Activated CD8-positive, alpha-beta memory T cell treated with anti-CD3 and anti-CD28 coated beads, Interleukin-2, amount 10 ng/mL, durations not matched to agents 7 days and 5 days (primary cell): ENCODE measurements at places on chromosomes 12 and 14.
A peak's percentile ranks its signal among the peaks of the same experiment; 100 is the strongest.

DNA sequence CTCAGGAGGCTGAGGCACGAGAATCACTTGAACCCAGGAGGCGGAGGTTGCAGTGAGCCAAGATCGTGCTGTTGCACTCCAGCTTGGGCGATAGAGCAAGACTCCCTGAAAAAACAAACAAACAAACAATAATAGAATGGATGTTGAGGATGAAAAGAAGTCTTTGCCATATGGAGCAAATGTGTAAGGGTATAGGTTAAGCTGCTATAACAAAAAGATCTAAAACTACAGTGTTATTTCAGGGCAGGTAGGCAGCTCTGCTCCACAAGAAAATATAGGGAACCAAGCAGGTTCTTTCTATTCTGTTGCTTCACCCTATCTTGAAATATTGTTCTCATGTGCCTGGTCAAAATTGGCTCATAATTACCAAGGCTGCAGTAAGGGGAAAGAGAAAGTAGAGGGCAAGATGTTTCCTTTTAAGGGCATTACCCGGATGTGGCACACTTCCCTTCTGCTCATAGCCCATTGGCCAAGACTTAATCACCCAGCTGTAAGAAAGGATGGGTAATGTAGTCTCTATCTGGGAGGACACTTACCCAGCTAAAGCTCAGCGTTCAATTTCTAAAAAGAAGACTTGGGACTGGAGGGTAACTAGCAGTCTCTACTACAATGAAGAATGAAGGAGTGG is 23.5 kb downstream of the SDSL start:
- peaks cover 1% of the 10 kb centered on the region for H3K4me1 ChIP-seq
- no peaks in the 10 kb centered on the region for H3K36me3 ChIP-seq
- H3K27me3 ChIP-seq, result peaks cover 12% of the 10 kb centered on the region
- no peak for DNase-seq

GRCh38 chr14:30443368-30444007 is 115.5 kb upstream of the G2E3 start:
- H3K27me3 ChIP-seq, result peaks cover 16% of the 10 kb centered on the region
- no peak overlapping the region for H3K27ac ChIP-seq
- H3K4me1 ChIP-seq, result no peaks in the 10 kb centered on the region
- H3K36me3 ChIP-seq, result no peaks in the 10 kb centered on the region

DNA sequence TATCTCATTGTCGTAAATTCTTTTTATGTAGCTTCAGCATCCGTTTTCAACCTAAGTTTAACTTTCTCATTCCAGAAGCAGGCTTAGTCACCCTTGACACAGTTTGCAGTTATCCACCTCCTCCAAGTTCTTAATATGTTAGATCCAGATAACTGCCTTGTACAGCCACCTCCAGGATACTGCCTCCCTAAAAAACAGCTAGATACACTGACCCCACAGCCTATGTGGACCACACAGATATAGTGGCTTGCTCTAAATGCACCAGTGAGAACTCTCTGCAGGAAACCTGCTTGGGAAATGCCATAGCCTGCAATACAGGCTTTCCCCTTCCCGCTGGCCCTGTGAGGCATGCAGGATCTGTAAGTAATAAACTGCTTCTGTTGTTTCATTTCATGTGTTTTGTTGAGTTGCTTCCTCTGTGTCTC is 11.1 kb upstream of the RTL1 start:
- no peaks in the 10 kb centered on the region for H3K36me3 ChIP-seq
- no peak overlapping the region for H3K27ac ChIP-seq
- no peaks in the 10 kb centered on the region for H3K4me1 ChIP-seq
- DNase-seq, result no peak
- H3K27me3 ChIP-seq, result peaks cover 6% of the 10 kb centered on the region
- H3K4me3 ChIP-seq, result no peak overlapping the region

DNA sequence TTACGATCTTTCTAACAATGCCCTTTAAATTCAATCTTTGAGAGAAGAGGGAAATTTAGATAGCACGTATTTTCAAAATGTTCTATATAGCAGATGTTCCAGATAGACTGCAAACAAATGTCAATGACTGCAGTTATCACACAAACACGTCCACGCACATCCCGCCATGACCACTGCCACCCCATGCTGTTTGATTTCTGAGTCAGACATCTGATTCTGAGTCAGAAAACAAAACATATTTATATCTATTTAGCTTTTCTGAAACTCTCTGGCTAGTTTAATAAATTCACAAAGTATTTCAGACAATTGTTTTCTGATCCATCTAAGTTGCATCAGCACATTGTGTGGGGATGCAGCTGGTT is 105.9 kb upstream of the BCAT1 start:
- peaks cover 17% of the 10 kb centered on the region for H3K36me3 ChIP-seq
- H3K27ac ChIP-seq, result peak overlapping the region; percentile 87
- H3K27me3 ChIP-seq, result no peaks in the 10 kb centered on the region
- peak overlapping the region; percentile 84 for H3K4me3 ChIP-seq
- H3K4me1 ChIP-seq, result peaks cover 46% of the 10 kb centered on the region

DNA sequence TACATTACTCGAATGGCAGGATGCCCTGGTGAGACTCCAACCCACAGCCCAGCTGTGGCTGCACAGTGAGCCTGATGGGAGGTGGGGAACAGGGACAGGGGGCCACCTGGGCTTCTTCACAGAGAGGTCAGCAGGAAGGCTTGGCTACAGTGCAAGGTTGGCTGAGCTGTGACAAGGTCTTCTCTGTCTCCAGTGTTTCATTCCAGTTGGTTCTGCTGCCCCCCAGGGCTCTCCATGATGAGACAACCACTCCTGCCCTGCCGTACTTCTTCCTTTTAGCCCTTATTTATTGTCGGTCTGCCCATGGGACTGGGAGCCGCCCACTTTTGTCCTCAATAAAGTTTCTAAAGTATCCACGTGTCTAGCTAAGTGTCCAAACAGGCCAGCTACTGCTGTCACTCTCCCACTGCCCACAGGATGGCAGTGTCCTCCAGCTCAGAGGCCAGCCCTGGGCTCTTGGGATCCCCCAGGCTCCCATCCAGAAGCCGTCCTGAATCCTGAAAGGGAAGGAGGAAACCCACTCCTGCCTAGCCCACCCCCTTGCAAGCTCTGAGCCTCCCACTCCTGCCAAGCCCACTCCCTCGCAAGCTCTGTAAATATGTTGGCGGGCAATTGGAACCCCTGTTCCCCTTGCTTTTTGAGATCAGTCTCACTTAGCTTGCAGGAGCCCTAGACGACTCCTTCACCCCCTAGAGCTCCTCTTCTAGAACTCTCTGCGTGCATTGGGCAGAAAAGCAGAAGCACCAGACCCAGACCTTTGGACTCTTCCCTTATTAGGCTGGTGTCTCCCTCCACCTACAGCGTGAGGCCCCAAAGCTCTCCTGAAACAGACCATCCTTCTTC is 5.4 kb downstream of the C1QL4 start:
- H3K27me3 ChIP-seq, result peaks cover 32% of the 10 kb centered on the region
- peaks cover 7% of the 10 kb centered on the region for H3K4me1 ChIP-seq
- no peak for DNase-seq
- H3K36me3 ChIP-seq, result peaks cover 26% of the 10 kb centered on the region

GRCh38 chr14:32657081-32657480 is 281.6 kb upstream of the NPAS3 start:
- DNase-seq, result no peak
- no peaks in the 10 kb centered on the region for H3K27me3 ChIP-seq
- no peaks in the 10 kb centered on the region for H3K36me3 ChIP-seq
- no peak overlapping the region for H3K27ac ChIP-seq
- no peaks in the 10 kb centered on the region for H3K4me1 ChIP-seq

DNA sequence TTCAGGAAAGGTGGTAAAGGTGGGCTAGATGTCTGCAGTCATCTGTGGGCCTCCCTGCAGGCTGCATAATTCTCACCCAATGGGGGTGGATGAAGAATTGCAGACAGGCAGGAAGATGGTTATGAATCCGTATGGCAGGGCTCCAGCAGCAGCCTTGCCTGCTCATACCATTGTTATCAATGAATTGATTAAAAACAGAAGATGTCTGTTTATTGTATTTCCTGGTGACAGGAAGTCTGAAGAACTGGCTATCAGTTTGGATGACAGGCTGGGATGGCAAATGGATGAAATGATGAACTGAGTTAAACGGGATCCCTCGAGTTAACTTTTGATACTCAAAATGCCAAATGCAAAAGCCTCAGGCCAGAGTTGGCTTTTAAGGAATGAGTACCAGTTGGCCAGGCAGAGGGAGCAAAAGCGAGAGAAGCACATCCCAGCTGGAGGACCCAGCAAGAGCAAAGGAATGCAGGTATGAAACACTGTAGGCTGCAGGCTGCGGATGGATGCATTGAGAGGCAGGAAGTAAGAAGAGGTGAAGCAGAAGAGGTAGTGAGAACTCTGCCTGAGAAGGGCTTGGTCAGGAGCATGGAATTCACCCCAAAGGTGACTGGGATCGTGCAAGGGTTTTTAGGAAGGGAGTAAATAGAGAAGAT is 550.0 kb upstream of the TBX3 start:
- no peak overlapping the region for H3K4me3 ChIP-seq
- no peak overlapping the region for H3K27ac ChIP-seq
- no peak for DNase-seq
- H3K4me1 ChIP-seq, result no peaks in the 10 kb centered on the region
- no peaks in the 10 kb centered on the region for H3K36me3 ChIP-seq
- no peaks in the 10 kb centered on the region for H3K27me3 ChIP-seq

- DNase-seq, result no peak
- no peaks in the 10 kb centered on the region for H3K27me3 ChIP-seq
- H3K27ac ChIP-seq, result no peak overlapping the region
- no peak overlapping the region for H3K4me3 ChIP-seq
Measured at GRCh38 chr14:33045760-33046159, 107.1 kb downstream of the NPAS3 start.

GRCh38 chr14:67457782-67458181 is 30.7 kb downstream of the TMEM229B start:
- no peak overlapping the region for H3K4me3 ChIP-seq
- no peaks in the 10 kb centered on the region for H3K36me3 ChIP-seq
- H3K27ac ChIP-seq, result no peak overlapping the region
- H3K27me3 ChIP-seq, result peaks cover 5% of the 10 kb centered on the region

DNA sequence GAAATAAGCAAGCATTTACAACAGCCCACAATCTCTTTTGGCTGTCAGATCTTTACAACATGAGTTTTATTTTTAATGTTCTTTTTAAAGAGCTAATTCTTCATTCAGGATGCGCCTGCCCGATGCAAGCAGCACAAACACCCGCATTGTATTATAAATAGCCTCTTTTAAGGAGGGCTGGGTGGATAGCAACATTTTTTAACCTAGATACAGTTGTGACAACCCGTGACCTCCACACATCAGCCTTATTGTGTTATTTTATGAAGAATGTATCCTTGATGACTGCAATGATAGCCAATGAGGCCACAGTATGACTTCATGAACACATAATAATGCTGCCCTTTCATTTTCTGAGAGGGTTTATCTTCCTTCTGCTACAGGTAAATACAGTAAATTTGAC is 173.7 kb downstream of the FOXN3 start:
- peaks cover 7% of the 10 kb centered on the region for H3K36me3 ChIP-seq
- no peak overlapping the region for H3K27ac ChIP-seq
- H3K4me1 ChIP-seq, result peaks cover 30% of the 10 kb centered on the region
- no peak for DNase-seq

- no peak overlapping the region for H3K4me3 ChIP-seq
- peak overlapping the region; percentile 31 for H3K27ac ChIP-seq
- H3K4me1 ChIP-seq, result peaks cover 17% of the 10 kb centered on the region
- no peak for DNase-seq
- no peaks in the 10 kb centered on the region for H3K27me3 ChIP-seq
- H3K36me3 ChIP-seq, result no peaks in the 10 kb centered on the region
Measured at GRCh38 chr14:64681796-64682710, 22.2 kb upstream of the PLEKHG3 start.

DNA sequence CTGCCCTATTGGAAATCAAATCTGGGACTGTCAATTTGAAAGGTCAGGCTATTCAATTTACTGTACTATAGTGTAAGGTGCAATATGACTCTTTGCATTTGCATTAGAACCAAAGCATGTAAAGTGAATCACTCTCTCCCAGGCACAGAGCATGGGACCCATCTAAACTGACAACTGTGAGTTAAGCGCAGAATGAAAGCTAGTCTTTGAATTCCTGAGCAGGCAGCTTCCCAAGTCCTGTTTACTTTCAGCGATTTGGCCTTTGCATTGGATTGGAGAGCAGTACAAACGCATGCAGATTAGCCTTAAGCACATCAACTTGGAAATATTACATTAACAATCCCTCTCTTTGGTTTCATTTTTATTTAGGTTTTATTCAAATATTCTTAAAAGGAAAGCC is 74.6 kb downstream of the RERG start:
- no peaks in the 10 kb centered on the region for H3K36me3 ChIP-seq
- no peaks in the 10 kb centered on the region for H3K4me1 ChIP-seq
- H3K27ac ChIP-seq, result no peak overlapping the region
- no peak for DNase-seq
- peaks cover 8% of the 10 kb centered on the region for H3K27me3 ChIP-seq

DNA sequence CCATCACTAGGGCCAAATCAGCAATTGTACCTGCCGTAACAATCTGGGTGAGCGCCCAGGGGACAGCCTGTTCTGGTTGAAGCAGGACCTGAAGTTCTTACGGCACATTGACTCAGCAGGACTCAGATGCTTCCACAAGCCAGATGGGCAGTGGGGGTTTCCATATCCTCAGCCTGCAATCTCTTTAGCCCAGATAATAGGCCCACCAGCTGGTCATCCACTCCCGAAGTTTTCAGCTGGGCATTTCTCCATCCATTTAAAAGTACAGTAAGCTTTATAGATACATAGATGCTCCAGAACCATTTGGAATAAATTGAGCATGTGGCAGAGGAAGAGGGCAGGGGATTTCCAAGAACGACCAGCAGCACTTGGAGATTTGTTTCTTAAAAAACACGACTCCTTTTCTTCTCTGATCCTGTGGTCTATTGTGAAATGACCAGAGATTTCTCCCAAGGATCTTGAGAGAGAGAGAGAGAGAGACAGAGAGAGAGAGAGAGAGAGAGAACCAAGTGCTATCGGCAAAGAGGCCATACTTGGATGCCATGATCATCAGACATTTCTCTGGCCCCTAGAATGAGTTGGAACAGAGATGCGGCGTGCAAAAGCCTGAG is 74.8 kb upstream of the PLXNC1 start:
- H3K4me1 ChIP-seq, result peaks cover 7% of the 10 kb centered on the region
- H3K27ac ChIP-seq, result no peak overlapping the region
- no peaks in the 10 kb centered on the region for H3K36me3 ChIP-seq
- DNase-seq, result no peak
- peaks cover 41% of the 10 kb centered on the region for H3K27me3 ChIP-seq

DNA sequence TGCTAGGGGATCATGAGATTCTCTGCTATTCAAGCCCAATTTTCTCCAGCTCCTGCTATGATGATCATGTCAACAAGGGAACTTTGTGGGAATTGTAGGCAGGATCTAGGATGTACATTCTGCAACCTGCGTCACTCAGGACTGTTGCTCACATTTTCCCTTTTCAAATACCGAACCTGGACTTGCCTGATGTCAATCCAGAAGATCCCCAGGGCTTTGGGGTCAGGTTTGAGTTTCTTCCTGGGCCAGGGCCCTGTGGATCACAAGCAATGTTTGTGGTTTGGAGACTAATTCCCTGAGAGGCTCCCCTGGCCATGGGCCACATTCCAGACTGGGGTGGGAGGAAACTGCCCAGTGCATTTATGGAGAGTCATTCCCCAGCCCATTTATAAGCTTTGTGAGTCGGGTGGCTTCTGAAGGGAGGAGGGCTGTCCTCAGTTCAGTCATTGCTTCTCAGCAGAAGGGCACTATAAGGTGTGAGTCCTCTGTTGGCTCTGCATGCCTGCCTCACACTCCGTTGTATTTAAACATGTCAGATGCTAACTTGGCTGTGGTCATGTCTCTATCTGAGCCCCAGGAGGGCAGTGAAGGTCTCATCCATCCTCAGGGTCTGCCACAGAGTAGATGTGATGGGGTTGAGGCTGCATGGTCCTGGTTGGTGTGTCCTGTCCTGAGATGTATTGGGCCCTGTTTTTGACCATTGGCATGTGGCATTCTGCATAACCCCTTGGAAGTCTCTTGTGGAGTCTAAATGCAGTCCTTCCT is 6.5 kb downstream of the KRT86 start:
- peaks cover 5% of the 10 kb centered on the region for H3K4me1 ChIP-seq
- no peak for DNase-seq
- H3K27me3 ChIP-seq, result peaks cover 42% of the 10 kb centered on the region
- no peak overlapping the region for H3K4me3 ChIP-seq
- no peak overlapping the region for H3K27ac ChIP-seq
- H3K36me3 ChIP-seq, result no peaks in the 10 kb centered on the region
